ENCODE measurements at places on chromosomes 12 and 14.

- DNase-seq = no peak
Observed at GRCh38 chr12:58925111-58925611, 4.9 kb upstream of the LRIG3 start.

DNA sequence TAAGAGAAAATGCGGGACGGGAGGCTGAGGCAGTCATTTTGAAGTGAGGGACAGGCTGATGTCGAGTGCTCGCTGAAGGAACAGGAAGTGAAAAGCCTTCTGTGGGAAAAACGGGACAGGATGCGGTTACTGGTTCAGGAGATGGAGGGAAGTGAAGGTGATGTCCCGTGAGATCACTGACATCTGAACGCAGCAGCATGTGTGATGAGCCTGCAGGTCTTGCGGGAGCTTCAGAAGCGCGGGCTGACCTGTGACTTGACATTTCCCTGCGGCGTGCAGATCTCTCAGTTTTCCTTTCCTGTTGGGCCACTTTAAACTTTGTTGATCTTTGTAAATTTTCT lies 77.8 kb downstream of the DDX51 start:
- DNase-seq = no peak

DNA sequence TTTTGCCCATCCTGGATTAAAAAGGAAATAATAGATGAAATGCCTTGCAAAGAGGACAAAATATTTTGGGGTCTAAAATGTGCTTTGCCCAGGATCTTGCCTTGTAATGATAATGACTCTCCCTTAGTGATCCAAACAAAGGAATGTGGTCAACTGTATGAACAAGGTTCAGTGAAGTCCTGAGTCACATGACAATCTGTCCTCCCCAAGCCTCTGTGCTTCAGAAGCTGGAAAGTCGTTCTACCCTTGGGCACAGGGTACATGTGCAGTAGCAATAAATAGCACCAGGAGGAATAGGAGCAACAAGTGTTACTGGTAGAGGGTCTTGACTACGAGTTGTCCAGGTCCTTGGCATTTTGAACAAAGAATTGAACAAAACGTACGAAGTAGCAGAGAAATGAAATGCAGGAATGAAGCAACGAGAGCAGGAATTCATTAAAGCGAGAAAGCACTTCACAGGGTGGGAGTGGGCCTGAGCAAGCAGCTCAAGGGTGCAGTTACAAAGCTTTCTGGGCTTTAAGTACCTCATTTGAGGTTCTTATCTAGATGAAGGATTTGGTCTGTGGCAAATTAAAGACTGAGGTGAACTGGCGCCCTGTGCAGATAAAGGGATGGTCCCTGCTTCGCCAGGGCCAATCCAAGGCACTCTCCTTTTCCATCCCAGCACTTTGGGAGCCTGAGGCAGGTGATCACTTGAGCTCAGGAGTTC lies 65.8 kb downstream of the RESF1 start:
- DNase-seq = no peak

- no peak for DNase-seq
Observed at GRCh38 chr14:85054178-85054577, 475.8 kb upstream of the FLRT2 start.

GRCh38 chr12:77795699-77796098 lies 35.0 kb upstream of the NAV3 start:
- no peak for DNase-seq

GRCh38 chr12:53952871-53953734 lies 1.6 kb upstream of the HOXC12 start:
- DNase-seq = peak; percentile 54

- DNase-seq = no peak
Observed at GRCh38 chr12:65984227-65984479, 146.4 kb downstream of the LLPH start.

DNA sequence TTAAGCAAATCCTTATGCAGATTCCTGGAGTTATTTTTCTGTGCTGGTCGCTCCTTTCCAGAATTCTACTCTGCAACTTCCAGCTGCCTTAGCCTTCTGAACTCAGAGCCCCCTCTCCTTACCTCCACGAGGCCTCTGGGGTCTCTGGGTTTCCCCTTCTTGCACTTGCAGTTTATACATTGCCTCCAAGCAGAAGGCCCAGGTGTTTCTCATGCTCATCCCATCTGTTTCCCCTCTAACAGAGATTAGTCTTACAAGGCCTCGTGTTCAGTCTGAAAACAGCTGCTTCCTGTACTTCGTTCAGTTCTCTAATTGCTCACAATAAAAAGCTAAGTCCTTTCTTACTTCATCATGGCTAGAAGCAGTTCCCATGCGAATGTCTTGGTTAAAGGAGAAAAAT lies 134.4 kb upstream of the FGD4 start:
- DNase-seq = no peak

- DNase-seq = no peak
Observed at GRCh38 chr14:55451398-55451797, 11.0 kb upstream of the TBPL2 start.

GRCh38 chr14:68986926-68987652 lies 8.0 kb upstream of the ACTN1 start:
- no peak for DNase-seq

GRCh38 chr12:77087427-77087826 lies 22.1 kb upstream of the E2F7 start:
- no peak for DNase-seq

GRCh38 chr12:22971701-22972191 lies 346.8 kb downstream of the ETNK1 start:
- no peak for DNase-seq

DNA sequence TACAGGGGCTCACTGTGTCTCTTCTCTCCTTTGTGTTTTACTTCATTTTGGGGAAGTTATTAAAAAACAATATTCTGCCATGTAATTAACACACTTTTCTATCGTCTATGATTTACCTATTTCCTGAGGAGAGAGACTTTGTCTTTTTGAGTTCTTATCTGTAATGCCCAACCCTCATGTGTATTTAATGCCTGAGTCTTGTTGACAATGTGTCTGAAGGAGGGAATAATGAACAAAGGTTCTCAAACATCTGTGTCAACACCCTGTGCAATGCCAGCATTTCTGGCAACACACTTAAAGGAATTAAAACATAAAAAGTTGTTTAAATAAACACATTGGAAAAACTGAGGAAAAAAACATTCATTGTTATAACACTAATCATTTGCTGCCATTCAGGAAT lies 147.1 kb downstream of the SLC15A5 start:
- no peak for DNase-seq

DNA sequence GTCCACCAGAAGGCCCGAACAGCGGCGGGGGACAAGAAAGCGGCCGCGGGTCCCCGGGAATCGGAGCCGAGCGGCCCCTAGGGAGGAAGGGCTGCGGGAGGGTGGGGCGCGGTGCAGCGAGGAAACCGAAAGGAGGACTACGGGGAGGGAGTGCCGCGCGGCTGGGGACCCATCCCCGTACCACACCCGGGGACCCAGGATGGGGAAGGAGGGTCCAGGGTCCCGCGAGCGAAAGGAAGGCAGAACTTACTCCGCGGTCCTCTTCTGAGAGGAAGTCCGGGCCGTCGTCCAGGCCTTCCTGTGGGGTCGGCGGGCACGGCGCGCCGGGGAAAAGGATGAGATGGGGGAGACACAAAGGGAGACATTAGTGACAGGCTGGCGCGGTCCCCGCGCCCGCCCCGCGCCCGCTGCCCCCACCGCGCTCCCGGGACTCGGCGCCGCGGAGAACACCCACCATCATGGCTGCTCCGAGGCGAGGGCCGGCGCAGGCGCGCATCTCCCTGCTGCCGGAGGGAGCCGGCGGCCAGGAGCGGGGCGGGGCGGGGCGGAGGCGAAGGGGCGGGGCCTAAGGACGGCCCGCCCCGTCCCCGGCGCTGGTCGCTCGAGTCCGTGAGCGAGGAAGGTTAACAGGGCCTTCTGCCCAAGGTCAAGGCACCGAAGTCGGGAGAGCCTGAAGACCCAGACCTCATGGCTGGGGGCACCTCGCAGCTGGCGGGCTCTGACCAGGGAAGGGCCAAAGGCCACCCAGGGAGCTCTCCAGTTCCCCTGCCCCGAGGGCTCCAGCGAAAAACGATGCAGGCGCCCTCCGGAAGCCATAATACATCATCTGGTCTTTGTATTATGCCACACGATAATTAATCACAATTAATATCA lies at the start of gene SNX6:
Gene SNX6 (minus strand): TSS at position 492 of the 873 bp plus-strand sequence. CDS start 32 bp downstream, at position 460.
- DNase-seq = peak; percentile 71

- no peak for DNase-seq
Observed at GRCh38 chr14:65057695-65058094, 44.6 kb downstream of the MAX start.

DNA sequence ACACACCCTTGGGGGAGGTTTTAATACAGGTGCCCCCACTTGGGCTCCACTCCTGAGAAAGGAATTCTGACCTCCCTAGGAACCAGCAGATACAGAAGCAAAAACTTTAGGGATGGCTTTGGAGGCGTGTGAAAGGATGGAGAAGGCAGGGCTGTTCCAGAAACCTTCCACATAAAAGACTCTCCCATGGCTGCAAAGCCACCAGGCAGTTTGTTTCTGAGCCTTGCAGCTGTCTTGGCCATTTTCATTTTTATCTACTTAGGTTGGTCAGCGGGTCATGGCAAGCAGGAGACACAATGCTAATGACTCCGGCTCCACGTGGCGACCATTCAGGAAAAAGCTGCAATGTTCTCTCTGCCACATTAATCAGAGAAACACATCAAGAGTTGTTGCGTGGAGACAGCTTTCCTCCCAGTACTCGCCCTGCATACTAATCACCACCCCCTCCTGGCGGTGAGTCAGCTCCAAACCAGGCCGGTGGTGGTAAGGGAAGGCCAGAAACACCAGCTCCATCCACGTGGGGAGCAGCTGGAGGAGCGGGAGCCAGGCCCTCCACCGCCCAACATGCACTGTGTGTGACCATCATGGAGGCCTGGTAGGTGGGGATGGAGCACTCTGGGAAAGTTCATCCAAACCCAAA lies 30.9 kb upstream of the IRF2BPL start:
- DNase-seq = no peak

DNA sequence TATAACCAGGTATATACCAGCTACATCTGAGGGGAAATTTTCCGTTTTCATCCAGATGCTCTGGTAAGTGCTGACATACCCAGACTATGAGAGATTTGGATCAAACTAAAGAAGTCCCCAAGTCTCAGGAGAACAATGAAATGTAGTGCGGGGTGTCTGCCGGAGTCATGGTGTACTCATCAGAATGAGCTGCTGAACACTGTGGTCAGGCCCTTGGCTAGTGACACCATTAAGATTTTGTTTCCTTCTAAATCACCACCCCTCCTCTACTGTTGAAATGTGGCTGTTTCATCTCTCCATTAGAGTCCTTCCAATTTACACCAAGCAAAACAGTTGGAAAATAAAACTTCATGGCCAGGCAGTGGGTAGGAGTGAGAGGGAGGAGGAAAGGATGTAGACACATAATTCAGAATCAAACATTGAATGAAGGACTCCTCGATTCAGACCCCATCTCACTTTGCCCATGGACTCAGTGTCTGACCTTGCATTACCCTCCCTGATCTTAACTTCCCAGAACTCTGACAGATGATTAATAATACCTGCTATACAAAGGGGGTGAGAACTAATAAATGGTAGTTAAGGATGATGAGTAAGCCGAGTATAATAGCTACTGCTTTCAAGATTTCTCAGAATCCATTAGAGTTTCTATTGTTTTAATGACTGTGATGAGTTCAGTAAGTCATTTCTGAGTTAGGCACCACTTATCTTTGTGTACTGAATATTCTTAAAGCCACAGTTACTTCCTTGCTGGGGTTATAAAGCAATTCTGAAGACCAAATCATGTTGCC lies 127.4 kb downstream of the CRADD start:
- no peak for DNase-seq

DNA sequence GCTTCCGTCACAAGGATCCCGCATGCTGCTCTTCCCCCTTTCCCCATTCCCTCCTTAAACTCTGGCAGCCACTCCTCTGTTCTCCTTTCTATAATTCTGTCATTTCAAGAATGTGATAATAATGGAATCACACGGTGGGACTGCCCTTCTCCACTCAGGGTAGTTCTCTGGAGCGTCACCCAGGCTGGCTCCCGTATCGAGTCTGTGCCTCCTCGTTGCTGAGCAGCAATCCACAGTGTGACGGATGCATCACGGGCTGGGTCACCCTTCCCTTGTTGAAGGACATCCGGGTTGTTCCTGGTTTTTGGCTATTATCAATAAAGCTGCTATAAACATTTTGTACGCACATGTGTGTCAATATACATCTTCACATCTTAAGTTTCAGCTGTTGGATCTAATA lies 5.7 kb upstream of the SYNE3 start:
- no peak for DNase-seq

GRCh38 chr12:64457466-64457865 lies 5.5 kb downstream of the TBK1 start:
- DNase-seq = no peak

GRCh38 chr14:85528080-85528896 lies 1.7 kb upstream of the FLRT2 start:
- DNase-seq = peak; percentile 55

GRCh38 chr14:102544046-102544746 lies 34.6 kb upstream of the ANKRD9 start:
- DNase-seq = no peak

DNA sequence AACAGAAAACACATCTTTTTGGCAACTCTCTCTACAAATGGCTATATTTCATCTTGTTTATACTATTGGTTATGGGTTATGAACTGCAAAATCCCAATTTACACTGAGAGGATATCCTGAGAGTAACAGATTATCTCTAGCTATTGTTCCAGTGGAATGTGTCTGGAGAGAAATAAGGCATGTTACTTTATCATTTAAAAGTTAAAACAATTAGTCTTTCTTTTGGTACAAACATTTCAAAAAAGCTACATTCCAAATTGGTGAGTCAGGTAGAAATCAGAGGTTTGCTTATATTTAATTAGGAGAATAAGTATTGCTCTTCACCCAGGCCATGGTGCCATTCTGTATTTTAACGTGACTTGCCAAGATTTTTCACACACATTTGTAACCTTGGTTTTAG lies 411.6 kb downstream of the CCER1 start:
- no peak for DNase-seq

DNA sequence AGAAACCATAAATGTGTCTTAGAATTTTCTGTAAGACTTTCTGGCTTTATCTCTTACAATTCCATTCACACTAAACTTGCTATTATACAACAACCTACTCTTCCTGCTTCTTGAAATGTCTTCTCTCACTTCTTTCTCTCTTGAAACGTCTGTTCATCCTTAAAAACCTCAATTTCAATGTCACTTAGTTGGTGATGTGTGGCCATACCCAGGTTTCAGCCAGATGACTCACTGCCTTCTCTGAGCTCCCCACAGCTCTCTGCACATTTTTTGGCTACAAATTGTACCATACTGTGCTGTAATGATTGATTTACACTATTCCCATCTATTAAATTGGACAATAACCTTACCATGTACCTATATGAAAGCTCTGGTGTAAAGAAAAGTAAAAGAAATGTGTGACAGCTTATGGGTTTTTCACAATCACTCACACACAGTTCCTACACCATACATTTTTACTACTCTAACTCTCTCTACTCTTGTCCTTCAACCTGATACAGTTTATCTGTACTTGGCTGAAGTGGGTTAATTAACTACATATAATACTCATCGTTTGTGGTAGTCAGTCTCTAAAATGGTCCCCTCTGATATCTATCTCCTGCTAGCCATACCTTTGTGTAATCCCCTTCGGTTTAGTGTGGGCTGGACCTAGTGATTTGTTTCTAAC lies 222.1 kb downstream of the NELL2 start:
- DNase-seq = no peak

GRCh38 chr14:104868060-104868740 lies 3.1 kb downstream of the CEP170B start:
- no peak for DNase-seq
